Activated CD4-positive, alpha-beta T cell treated with anti-CD3 and anti-CD28 coated beads for 1 hour (primary cell): ENCODE measurements at places on chromosomes 1 and 21.

DNA sequence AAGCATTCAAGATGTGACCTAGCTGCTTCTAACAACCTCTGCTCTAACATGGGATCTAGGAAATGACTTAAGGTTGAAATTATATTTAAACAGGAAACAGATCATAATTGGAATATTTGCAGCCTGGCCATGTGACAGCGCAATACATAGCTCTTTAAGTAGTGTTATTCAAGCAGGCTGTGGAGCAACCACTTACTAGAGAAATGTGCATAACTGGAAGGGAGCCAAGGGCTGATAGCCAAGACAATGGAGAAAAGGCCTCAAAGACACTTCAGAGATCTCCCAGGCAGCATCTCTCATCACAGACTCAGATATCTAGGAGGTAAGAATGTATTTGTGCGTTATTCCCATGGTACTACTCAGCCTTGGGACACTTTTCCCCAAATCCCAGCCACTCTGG, 823.0 kb upstream of the PRMT6 start:
- DNase-seq, result no peak

DNA sequence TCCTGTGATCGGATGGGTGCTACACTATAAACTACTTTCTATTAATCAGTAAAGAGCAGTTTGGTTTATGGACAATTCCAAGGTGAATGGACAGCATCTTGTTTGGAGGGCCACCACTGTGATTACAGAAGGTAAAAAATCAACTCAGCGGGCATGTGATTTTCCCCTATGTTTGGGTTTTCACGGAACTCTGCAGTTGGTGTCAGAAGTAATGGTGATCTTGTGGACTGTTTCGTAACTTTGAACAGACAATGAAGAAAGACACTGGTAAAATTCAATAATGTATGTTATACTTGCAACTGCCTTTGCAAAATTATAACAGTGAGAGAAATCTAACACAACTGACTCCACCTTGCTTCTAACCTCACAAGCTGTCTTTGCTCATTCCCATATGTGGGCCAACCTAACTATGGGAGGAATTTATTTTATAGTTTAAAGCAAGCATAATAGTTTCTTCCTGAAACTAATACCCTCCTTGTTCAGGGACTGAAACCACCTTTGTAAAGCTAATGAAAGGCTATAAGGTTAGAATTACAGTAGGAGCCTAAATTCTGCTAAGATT, 53.2 kb downstream of the TRIM33 start:
- no peak for DNase-seq

DNA sequence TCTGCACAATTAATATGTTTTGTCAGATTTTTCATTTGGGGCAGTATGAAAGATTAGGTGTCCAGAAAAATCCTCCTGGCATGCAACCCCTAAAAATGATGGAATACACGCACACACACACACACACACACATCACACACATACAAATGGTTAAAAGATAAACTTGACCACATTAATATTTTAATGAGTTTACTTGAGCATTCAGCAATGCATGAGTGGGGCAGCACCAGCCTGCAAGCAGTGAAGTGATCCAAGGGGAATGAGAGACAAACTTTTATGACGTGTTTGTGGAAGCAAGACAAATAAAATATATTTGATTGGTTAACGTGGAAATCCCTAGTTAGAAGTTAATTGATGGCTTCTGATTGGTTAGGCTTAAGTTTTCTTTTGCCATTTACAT, 29.1 kb upstream of the SOAT1 start:
- DNase-seq, result no peak

DNA sequence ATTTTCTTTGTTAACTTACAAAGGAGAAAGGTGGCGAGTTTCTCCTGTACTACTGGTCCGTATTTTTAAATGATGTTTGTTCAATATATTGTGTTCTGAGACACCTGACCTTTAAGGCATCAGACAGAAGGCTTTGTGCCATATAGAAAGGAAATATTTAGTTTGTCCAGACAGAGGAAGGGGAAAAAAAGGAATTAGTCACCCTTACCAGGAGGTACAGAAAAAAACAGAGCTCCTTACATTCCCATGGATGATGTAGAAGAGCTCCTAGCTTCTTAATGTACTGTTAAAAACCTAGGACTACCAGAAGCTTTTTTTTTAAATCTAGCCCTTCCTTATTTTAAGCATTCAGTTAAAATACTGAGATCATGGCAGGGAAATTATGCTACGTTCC, 12.4 kb upstream of the PODN start:
- DNase-seq, result no peak

DNA sequence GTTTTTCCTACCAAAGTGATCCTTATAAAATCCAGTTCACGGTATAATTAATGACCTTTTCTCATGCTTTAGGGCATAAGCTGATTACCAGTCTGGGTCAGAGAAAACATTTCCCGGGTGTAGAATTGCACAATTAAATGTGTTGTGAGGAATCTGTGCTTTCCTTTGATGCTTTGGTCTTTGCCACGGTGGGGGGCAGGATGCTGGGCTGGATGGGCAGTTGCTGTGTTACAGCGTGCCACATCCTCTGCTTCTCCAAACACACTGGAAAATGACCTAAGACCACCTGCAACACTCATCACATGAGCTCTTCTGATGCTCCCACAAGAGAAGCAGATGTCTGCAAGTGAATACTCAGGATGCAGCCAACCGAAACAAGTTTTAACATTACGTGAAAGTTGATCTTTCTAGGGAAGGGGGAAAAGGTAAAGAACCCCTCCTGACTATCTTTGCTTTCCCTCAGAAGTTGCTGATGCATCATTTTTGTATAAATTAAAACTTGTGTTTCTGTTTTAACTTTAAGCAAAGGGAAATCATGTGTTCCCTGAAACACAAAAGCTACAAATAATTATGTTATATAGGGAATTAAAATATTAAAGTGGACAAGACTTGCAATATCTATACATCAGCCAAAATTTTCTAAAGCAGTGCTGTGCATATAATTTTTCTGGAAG, 515.3 kb upstream of the NR5A2 start:
- DNase-seq, result no peak

DNA sequence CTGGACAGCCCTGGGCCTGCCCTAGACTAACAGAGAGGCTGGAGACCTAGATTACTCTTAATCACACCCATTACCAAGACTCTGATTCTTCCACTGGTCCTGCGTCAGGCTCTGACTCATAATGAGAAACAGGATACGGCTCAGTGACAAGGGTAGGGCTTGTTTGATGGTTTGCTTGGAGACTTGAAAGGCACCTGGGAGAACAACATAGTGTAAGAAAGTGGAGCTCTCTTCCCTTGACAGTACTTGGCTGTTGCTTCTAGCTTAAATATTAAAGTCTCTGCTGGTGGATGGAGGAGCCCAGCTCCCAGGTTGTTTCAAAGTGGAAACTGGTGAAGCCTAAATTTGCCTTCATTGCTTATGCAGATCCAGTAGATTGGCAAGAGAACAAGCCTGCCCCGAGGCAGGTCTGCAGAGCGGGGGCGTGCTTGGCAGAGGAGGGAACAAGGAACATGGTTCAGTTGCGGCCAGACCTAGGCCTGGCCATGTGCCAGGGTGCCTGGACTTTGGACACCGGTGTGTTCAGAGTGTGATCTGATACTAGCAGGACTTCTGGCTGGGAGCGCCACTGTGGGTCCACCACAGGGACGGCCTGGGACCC, 480.6 kb downstream of the CAMTA1 start:
- DNase-seq, result no peak

DNA sequence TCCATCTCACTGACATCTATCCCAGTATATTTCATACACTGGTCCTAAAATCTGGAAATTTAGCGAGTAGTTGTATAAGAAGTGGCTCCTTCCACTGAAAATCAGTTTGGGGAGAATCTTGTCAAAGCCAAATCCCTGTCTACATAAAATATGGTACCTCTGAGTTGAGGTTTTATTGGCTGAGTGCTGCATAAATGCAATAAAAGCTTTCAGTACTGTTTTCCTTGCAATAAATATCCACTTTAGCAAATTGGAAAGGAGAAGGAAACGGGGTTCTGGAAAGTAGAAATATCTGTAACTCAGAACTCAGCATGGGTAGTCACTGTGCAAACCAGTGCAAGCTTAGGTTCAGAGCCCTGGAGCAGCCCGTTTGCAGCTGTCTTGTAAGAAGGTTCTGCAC, 580.2 kb downstream of the SMYD3 start:
- DNase-seq, result no peak

DNA sequence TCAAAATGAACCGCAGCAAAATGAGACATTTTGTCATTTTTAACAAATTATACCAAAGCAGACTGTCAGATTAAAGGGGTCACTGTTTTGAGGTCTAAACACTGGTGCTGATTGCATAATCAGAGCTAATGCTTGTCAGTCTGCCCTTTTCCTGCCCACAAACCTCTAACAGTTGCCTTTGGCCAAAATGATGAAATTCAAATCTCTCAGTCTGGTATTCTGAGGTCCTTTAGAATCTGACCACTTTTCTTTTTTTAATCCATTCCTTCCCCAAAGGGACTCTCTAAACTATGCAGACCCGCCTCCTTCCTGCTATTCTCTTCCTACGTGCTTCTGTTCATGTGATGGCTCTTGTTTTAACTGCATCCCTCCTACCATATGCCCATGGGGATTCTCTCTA, 145.2 kb upstream of the SPATA6 start:
- no peak for DNase-seq

DNA sequence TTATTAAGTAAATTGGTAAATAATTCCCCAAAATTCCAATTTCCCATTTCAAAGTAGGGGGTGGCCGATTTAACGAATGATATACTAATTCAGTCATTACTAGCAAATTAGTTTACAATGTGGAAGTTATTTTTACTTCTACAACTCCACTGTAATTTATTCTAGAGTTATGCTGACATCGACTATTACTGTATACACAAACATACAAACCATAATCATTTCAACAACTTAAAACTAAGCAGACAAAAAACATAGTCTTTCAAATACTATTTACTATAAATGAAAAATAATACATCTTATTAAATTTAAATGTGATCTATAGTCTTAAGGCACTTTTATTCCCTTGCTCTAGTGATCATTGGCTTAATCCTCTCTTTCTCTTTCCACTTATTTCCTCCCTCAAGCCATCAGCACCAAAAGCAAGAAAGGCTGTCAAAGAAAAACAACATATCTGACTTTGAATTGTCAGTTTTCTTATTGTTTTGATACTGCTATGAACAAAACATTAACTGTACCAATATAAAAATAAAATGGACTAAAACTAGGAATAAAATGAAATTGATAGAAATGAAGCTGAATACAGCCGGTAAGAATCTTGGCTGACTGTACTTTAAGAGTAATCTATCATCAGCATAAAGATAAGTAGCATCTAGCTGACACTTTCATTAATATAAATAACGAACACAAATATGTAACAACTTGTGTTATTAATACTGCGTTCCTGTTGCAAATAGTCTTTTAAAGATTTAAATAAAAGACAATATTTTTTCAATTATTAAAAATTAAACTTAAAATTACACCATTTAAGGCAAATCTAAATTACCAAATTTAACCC, 4.1 kb downstream of the CDC42BPA start:
- no peak for DNase-seq

DNA sequence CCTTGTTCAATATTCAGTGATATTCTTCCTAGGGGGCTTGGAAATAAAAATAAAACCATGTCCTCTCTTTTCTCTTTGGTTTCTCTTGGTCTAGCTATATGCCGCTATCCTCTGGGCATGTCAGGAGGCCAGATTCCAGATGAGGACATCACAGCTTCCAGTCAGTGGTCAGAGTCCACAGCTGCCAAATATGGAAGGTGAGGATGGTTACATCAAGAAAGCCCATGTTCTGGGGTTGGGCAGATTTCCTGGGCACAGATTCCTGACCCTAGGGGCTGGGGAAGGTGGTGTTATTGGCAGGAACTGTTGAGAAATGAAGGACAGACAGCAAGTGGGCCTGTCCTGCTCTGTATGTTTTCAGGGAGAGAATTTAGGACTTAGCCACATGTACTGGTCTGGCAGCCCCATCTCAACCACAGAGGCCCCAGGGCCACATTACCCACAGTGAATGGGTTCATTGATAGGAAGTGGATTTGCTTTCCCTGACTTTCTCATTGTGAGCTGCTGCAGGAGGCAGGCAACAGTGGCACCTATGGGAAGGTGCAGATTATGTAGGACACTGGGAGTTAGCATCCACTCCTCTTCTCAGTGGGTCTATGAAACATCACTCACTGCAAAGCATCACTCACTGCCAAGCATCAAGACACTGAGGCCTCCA, 37.4 kb upstream of the HSD17B7 start:
- no peak for DNase-seq

GRCh38 chr1:160330119-160330518, 12.9 kb downstream of the COPA start:
- DNase-seq, result no peak

GRCh38 chr1:246000638-246001015, 506.5 kb downstream of the SMYD3 start:
- no peak for DNase-seq

- no peak for DNase-seq
Measured at GRCh38 chr1:111690306-111690617, 48.9 kb downstream of the INKA2 start.

DNA sequence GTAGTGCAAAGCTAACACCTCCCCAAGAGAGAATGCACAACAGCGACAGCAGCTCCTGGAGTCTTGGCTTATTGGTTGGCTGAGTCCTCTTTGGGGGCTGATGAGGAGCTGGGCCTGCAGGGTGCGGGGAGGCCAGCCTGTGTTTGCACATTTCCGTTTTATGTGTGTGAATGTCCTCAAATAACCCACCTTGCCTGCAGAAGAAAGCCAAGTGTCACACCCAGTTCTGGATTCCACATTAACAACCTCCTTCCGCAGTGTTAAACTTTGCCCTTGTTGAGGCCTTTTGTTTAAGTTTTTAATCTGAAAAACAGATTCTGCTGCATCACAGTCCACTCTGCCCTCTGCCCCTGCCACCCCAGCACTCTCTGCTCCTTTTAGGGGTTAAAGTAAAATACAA, 274.5 kb downstream of the TM2D1 start:
- DNase-seq, result no peak

GRCh38 chr1:27655151-27655937, 16.6 kb downstream of the IFI6 start:
- no peak for DNase-seq

GRCh38 chr1:173506437-173506836, 29.3 kb downstream of the PRDX6 start:
- DNase-seq, result no peak

GRCh38 chr1:198201956-198202784, 45.4 kb downstream of the NEK7 start:
- no peak for DNase-seq

GRCh38 chr1:29825274-29825940, 589.1 kb downstream of the PTPRU start:
- DNase-seq, result no peak

GRCh38 chr1:219163401-219163954, 10.2 kb upstream of the LYPLAL1 start:
- DNase-seq, result no peak

DNA sequence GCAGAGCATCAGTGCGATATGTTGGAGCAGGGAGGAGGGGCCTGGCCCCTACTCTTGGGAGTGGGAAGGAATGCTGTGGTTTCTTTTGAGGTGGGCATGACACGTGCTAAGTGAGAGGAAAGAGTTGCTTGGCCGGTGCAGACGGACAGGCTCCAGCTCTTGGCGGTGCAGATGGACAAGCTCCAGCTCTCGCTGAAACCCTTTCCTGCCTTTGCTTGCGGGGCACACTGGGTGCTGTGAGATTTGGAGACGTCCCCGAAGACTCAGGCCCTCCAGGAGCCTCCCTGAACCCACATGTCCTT, 15.9 kb downstream of the PDXK start:
- DNase-seq, result no peak

GRCh38 chr1:165443539-165444311, 1.2 kb downstream of the RXRG start:
- no peak for DNase-seq

GRCh38 chr1:63157085-63157484, 165.3 kb upstream of the FOXD3 start:
- no peak for DNase-seq
